Trophoblast cell (in vitro differentiated cells and primary cell): ENCODE measurements at places on chromosomes 5 and 9.

DNA sequence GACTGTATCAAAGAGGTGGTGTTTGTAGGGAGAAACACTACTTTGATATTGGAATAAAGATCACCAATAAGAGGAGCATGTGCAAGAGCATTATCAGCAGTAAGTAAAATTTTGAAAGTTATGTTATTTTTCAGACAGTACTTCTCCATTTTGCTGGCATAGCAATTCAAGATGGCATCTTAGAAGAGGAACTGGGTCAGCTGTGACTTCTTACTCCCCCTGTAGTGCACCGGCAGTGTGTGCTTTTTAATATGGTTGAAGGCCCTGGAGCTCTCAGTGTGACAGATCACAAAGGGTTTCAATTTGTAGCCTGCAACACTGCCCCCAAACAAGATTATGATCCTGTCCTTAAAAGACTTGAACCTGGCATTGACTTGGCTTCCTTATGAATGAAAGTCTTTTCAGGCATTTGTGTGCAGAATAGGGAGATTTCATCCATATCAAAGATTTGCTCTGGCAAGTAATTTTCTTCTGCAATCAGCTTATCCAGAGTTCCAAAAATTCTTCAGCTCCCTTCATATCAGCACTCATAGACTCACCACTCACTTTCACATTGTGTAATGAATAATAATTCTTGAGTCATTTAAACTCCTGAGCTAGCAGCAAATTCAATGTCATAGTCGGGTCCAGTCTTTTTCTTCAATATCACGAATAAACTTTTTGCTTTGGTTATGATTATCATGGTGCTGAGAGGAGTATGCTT is 105.7 kb upstream of the MAMDC2 start:
- peak; percentile 39 for DNase-seq

DNA sequence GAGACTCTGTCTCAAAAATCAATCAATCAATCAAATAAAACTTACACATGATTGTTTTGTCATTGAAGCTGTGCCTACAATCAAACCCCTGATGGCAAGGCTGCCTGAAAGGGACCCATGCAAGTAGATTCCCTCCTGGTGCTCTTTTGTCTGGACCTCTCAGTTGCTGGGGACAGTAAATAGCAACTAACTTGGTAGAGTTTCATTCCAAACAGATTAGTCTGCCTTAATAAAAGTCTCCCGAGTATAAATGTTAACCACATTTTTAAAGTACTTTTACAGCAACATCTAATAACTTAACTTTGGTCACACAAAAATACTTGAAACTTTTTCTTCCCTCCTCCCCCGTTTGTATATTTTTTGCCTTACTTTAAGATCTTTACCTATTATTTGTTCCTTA is 105.5 kb downstream of the FEM1C start:
- DNase-seq: peak; percentile 77

- no peak for DNase-seq
Measured at GRCh38 chr9:3321186-3321585, 204.6 kb downstream of the RFX3 start.

GRCh38 chr9:86563936-86564335 is 209.7 kb upstream of the TUT7 start:
- DNase-seq: no peak

- peak; percentile 74 for DNase-seq
Measured at GRCh38 chr9:127563579-127563978, 48.5 kb upstream of the STXBP1 start.

GRCh38 chr9:112864982-112865381 is 25.7 kb downstream of the SLC46A2 start:
- DNase-seq: no peak

DNA sequence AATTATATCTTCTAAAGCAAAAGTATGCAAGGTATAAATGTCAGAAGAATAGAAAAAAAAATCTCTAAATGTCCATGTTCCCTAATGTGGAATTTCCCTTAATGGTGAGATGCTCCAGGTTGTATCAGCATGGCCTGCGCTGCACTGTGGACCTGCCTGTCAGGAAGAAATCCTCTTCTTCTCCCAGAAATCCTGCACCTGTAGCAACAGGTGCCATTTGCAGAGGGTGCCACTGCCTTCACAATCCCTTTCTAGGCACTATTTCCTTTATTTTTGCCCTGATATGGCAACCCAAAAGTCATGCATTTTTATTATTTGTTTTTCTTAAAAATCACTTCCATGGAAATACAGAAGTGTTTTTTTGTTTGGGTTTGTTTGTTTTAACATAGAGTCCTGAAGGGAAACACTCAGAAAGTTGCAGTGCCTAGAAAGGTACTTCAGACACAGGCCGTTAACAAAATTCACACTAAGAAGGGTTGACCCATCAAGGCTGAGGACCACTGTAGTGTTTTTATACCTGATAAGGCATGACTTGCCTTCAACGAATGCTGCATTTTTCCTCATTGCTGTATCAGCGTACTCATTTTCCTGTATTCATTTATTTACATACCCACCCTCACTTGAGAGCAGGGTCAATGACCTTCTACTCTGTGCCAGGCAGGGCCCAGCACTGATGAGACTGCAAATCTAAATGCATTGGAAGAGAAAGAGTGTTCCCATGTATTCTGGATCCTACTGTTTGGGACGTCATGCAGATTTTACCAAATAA is 177.8 kb downstream of the SNX18 start:
- no peak for DNase-seq

- DNase-seq: no peak
Measured at GRCh38 chr9:129838707-129839259, 3.5 kb downstream of the USP20 start.

GRCh38 chr9:113131689-113132151 is 19.1 kb upstream of the SLC31A2 start:
- DNase-seq: no peak

DNA sequence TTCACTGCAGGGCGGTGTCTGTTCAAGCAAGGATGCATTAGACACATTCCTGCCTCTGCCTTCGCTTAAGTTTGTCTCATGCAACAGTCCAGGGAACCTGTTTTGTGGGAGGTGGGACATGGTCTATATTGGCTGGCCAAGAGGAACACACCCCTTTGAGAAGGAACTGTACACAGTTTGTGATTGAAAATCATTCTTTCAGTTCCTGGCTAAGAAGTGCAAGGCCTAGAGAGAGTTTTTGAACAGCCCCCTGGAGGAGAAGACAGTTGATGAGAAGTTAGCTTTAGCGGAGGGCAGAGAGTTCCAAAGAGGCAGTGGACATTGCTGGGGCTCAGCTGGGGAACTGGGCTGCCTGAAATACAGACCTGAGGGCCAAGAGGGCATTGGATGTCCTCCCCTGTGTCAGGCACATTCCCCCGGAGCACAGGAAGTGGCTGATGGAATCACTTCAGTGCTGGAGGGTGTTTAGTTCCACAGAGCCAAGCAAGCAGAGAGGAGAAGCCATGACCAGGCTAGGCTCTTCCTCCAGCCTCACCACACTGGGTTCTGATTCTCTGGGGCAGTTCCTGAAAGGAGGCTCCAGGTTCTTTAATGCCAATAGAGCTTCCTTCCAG is 66.6 kb downstream of the RGS3 start:
- DNase-seq: peak; percentile 46

DNA sequence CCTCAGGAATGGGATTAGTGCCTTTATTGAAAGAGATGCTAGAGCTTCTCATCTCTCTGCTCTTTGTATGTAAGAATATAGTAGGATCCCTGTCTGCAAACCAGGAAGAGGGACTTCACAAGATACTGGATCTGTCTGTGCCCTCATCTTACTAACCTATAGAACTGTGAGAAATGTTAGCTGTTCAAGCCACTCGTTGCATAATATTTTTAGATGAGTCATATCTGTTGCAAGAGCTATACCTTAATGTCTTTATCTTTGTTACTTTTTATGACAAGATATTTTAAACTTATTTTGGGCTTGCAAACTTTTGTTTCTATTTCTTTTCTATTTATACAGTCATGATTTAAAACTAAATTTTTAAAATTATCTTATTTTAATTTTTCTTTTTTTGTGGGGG is 1296.8 kb upstream of the CDH6 start:
- no peak for DNase-seq

DNA sequence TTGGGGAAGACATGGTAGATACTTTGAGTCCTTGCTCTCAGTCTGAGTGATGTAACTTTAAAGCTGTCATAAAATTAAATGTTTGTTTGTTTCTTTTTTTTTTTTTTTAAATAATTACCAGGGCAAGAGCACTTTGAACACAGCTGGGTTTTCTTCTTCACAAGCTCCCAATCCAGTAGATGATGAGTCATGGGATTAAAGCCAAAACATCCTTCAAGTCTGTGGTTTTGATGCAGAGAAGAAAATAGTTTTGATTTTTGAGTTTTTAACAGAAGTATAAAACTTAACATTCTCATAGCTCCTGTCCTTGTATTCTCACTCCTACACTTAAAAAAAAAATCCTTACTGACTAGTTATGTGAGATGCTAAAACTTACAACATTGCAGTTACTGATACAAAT is 34.8 kb upstream of the IL31RA start:
- DNase-seq: no peak

DNA sequence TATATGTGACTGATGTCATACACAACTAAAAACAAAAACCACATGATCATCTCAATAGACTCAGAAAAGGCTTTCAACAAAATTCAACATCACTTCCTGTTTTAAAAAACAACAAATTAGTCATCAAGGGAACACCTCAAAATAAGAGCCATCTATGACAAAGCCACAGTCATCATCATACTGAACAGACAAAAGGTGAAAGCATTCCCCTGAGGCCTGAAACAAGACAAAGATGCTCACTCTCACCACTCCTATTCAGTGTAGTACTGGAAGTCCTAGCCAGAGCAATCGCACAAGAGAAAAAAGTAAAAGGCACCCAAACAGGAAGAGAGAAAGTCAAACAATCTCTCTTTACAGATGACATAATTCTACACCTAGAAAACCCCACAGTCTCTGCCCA is 893.5 kb upstream of the EDIL3 start:
- no peak for DNase-seq

- DNase-seq: no peak
Measured at GRCh38 chr5:88551724-88552345, 283.2 kb upstream of the TMEM161B start.

- no peak for DNase-seq
Measured at GRCh38 chr5:103487822-103488493, 74.6 kb downstream of the NUDT12 start.
